ENCODE measurements at places on chromosomes 1 and 21.

GRCh38 chr1:185556561-185556960 lies 177.6 kb upstream of the HMCN1 start:
- no peak for DNase-seq

GRCh38 chr1:231099996-231100767 lies 60.1 kb upstream of the FAM89A start:
- no peak for DNase-seq

- DNase-seq, result no peak
These were observed 160.5 kb downstream of the FOXD2 start for GRCh38 chr1:47598357-47598756.

- no peak for DNase-seq
These were observed 73.0 kb upstream of the LAPTM5 start for GRCh38 chr1:30830537-30830936.

GRCh38 chr1:174761901-174762585 lies 237.7 kb upstream of the CACYBP start:
- DNase-seq, result no peak

DNA sequence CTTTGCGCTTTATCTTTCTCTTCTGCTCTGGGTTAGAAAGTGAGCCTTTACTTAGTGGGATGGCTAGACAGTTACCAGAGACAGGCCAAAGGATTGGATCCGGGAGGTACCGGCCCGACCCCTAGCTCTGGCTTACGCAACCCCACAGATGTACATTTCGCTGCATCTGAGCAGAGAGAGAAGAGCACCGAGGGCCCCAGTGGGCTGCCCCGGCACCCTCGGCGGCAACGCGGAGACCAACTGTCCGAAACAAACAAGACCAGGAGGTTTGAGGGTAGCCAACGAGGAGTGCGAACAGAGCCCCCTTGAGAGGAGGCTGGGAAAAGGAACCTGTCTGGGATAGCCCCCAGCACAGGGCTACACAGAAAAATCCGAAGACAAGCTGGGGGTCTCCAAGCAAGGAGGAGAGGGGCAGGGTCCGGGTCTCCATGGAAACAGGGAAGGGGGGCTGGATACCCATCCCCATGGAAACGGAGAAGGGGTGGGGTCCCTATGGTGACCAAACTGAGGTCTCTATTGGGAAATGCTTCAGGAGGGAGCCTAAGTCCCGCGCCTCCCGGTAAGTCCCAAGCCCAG lies 373 bp downstream of the MTF1 start:
- no peak for DNase-seq

DNA sequence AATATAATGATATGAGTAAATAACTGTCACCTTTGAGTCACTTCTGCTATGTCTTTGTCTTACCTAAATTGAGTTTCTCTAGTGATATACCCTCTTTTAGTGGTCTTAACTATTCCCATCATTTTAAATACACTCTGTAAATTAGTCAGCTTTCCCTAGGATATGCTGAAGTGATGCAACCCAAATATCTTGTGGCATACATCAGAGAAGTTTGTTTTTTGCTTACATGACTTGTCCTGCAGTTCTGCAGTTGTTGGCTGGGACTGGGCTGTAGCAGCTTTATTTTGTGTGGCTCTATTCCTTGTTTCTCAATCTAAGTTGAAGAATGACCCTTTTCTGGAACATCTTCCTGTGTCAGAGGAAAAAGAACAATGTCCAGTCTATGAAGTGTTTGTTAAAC lies 76.4 kb downstream of the TTC3 start:
- no peak for DNase-seq

All from cortex of kidney (tissue), 1 donor.